BJ (cell line): ENCODE measurements at places on chromosomes 4 and X.

- DNase-seq, result no peak
These were observed 81.1 kb downstream of the FAAH2 start for GRCh38 chrX:57367649-57368048.

DNA sequence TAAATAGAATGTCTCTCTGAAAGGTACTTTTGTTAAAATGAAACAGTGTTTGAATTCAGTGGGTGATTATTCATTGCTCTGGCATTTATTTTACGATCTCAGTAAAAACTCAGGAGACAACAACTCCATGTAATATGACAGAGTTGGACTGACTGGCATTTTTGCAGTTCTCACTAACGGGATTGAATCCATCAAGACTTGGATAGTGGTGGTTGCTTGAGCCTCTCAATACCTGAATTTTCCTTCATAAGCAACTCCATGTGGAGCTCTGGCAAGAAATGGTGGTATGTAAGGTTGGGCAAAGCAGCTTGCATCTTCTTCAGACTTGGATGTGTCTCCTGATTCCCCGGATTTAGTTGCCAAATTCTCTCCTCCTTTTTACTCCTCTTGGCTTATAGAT, 72.7 kb downstream of the FRMPD4 start:
- no peak for DNase-seq

DNA sequence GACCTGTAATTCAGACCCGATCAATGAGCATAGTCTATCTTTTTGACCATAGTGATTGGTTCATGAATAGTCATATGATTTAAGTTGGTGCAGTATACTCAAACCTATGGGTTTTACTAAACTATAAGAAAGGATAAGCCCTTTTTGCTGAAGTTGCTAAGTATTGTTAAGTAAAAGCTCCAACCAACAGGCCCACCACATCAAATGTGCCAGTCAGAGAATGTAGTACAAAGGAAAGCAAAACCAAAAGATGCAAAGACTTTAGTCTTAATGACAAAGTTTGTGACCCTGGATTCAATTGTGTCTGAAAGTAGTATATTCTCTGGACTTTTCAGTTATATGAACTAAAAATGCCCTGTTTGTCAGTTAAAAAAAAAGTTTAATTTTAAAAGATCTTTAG, 208.1 kb upstream of the TET2 start:
- DNase-seq, result no peak

GRCh38 chr4:145420595-145421214, 60.9 kb upstream of the SMAD1 start:
- no peak for DNase-seq

- DNase-seq, result no peak
These were observed 31.8 kb downstream of the ZNF732 start for GRCh38 chr4:273309-274017.

- no peak for DNase-seq
These were observed 1015.3 kb downstream of the ARAP2 start for GRCh38 chr4:35229021-35229420.

GRCh38 chrX:48573690-48574269, 504 bp upstream of the RBM3 start:
- DNase-seq, result no peak

- DNase-seq, result no peak
These were observed 64.7 kb downstream of the IL13RA2 start for GRCh38 chrX:114952696-114953095.
